ENCODE measurements at places on chromosomes 5 and 9.

- DNase-seq: no peak
Observed at GRCh38 chr9:96509848-96510247, 59.9 kb downstream of the HABP4 start.

DNA sequence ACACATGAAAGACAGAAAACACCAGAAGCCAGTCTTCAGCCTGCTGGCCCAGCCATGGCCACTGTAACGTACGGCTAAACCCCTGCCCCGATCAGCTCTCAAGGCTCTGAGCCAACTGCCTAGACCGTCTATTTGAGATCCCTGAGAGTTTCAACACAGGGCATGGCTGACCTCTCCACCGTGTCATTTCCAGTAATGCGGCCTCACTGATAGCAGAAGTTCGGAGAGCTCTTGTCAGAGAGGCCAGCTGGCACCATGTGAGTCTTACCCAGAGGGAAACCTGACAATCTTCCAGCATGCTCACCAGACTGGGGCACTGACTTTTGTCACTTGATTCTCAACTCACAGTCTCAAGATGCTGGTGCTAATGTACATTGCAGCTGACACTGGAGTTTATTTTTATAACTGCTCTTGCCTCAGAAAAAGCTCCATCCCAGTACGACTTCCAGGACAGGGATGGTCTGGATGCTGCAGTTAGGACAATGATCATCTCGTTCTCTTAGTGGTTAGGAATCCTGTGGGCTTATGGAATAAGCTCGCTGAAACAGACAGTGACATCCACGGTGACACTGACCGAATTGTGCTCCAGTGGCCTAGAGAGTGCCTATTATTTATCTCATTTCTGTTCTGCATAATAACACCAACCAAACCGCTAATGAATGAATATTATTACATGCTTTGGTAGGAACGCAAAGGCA is 372.7 kb downstream of the ICE1 start:
- no peak for DNase-seq

DNA sequence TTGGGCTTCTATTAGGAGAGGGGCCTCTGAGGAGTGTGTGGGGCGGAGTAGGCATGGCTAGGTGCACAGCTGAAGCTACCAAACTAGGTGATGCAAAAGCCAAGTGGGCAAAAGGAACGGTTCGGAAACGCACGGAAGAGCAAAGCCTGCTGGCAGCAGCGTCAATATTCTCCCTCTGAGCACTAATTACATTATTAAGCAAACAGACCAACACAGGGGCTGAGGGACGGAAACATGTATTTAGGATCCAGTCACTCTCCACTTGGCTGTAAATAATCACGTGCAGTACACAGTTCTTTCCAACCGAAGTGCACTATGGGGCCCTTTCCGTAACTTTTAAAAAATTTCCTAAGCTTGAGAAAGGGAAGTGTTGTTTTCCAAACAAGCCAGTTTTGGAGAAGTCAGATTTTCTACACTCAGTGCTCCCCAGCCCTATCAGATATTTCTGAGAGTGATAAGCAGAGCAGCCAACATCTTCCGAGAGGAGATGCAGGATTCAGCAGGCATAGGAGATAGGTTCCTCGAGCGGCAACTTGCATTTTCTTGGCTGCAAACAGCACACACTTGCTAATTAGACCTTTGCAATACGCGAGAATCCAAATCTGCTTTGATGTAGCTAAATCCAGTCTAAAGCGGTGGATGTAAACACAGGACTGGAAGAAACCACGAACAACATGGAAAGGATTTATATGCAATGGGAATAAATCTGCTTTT is 217.2 kb upstream of the TBCA start:
- no peak for DNase-seq

DNA sequence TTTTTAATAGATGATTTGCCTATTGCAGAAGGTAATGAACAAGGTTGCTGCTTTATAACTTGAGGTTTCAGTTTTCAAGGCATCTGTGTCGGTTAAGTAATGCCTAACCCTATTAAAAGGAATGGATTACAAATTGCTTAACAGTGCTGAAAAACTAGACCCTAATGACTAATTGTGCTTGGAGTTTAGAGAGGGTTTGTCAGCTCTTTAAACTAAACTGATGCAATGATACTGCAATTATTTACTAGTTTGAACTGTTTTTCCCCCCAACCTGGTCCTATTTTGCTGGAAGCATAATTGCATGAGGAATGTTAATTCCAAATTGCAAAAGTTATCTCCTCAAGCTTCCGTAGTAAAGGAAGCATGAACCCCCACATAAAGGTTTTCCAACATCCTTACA is 39.3 kb upstream of the TLX3 start:
- DNase-seq: no peak

DNA sequence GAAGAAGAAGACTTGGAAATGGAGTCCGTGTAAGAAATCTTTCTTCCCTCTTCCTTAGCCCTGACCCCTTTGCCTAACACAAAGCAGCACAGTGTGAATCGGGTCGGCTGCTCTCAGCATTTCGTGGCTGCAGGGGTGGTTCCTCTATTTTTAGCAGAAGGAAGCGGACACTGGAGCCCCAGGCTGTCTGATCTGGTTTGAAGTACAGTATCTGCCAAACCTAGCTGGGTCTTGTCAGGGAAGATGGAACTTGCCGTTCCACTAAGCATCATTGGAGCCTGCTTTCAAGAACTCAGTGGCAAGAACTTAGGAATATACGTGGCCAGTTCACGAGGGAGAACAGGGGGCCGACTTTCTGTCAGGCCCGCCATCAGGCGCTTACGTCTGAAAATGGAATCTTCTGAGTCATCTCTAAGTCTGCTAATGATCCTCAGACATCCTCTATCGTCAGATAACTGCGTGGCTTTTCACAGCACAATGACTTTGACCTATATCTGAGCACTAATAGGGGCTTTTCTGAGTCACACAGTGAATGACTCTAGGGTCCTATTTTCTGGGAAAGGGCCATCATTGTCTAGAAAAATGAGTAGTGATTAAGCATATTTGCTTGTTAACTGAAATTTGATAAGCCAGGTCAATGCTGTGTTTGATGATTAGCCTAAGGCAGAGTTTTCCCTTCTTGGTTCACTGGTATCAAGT is 43.3 kb upstream of the NCS1 start:
- DNase-seq: no peak

- no peak for DNase-seq
Observed at GRCh38 chr5:154369682-154370081, 76.1 kb upstream of the SAP30L start.

- no peak for DNase-seq
Observed at GRCh38 chr5:168302785-168303184, 11.3 kb downstream of the WWC1 start.

GRCh38 chr5:107428303-107428813 is 242.4 kb downstream of the EFNA5 start:
- no peak for DNase-seq

GRCh38 chr5:6401410-6401809 is 23.1 kb upstream of the MED10 start:
- no peak for DNase-seq

- no peak for DNase-seq
Observed at GRCh38 chr5:42894057-42894456, 82.4 kb upstream of the SELENOP start.

- DNase-seq: no peak
Observed at GRCh38 chr9:27109621-27110020, 596 bp downstream of the TEK start.
